ENCODE measurements at places on chromosomes 5 and 9.

DNA sequence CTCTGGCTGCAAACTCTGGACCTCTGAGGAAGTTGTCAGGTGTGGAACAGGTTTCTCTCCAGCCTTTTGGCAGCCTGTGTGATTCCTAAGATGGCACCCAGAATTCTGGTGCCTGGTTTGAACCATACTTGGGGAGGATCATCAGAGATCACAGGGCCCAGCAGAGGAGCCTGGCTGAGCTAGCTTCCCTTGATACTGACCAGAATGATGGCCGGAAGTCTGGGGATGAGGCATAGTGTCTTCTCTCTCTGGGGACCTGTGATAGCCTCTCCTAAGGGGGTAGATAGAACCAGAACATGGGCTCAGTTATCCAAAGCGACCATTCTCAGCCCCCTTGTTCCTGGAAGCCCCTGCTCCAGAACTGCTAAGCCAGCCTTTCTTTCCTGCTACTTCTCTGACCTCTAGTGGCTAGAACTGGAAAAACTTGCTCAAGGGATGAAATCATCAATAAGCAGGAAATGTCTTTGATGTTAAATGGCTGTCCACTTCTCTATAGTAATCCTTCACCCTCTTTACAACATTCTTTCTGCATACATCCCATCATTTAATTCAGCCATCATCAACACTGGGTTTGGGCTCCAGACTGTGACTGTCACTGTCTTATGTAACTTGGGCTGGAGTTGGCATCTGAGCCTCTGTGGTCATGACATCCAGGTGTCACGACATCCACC lies 55.1 kb downstream of the C9orf152 start:
- no peaks in the 10 kb centered on the region for H3K27me3 ChIP-seq

DNA sequence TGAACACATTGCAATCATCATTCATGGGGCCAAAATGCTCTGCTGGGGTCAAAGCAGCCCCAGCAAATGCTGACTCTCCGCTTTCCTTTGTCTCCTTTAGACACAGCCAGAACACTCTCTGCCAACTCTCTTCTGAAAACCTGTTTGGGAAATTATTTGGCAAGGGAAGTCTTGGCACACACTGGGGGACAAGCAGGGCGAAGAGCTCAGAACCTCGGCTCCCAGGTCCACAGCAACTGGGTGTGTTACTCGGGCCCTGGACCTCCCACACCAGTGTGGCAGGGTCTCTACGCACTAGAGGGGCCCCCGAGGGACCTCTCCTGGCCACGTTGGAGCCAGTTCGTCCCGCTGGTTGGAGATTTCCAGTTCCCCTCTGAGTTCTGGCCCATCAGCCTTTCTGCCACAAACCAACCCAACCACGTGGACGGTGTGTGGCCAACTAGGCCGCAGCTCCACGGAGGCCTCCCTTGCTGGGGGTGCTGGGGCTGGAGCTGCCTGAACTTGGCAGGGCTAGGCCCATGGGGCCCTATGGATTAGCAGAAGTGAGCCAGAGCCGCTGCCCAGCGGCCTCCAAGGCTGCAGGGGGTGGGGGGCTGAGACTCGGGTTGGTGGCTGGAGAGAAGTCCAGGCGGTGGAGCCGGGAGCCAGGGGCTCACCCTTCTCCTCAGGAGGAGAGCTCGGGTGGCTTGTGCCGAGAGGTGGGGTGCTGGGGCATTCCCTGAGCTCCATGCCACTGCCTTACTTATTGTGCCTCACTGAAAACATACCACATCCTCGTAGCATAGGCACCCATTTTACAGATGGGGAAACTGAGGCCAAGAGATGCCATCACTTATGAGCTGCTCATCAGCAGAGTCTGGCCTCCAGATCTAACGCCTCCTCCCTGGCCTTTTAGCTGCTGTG lies 46.8 kb upstream of the RNU6ATAC start:
- H3K4me1 ChIP-seq, result peaks cover 25% of the 10 kb centered on the region
- no peak overlapping the region for H3K27ac ChIP-seq
- no peak for DNase-seq
- H3K36me3 ChIP-seq, result no peaks in the 10 kb centered on the region
- H3K27me3 ChIP-seq, result no peaks in the 10 kb centered on the region

DNA sequence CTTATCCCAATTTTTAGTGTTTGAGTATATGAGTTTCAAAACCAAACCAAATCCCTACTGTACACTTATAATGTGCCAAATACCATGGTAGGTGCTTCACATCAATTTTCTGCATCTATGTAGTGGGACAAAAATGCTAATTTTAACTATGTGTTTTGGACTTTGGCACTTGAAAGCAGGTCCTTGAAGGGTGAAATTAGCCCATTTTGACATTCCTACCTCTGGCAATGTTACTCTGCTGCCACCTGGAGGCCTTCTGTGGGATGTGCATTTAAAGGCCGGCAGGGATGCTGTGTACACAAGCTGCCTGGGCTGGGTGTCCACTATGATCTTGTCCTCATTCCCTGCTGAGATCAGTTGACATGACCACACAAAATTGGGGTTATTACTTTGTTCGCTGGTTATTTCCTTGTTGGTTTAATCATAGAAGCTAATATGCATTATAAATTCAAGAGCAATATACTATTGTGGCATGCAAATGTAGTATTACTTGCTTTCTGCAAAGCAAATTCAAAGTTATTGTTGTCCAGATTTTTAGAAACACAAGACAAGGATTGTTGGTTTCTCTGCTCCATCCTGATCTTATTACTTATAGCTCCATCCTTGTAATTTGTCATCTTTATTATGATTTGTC lies 166.8 kb downstream of the ARHGEF28 start:
- H3K27me3 ChIP-seq, result no peaks in the 10 kb centered on the region
- H3K36me3 ChIP-seq, result no peaks in the 10 kb centered on the region
- no peak overlapping the region for H3K4me3 ChIP-seq

GRCh38 chr5:149498724-149499336 lies 52.4 kb downstream of the CSNK1A1 start:
- H3K36me3 ChIP-seq, result peaks cover 77% of the 10 kb centered on the region
- H3K4me1 ChIP-seq, result no peaks in the 10 kb centered on the region
- no peak for DNase-seq
- no peaks in the 10 kb centered on the region for H3K27me3 ChIP-seq
- H3K4me3 ChIP-seq, result no peak overlapping the region

DNA sequence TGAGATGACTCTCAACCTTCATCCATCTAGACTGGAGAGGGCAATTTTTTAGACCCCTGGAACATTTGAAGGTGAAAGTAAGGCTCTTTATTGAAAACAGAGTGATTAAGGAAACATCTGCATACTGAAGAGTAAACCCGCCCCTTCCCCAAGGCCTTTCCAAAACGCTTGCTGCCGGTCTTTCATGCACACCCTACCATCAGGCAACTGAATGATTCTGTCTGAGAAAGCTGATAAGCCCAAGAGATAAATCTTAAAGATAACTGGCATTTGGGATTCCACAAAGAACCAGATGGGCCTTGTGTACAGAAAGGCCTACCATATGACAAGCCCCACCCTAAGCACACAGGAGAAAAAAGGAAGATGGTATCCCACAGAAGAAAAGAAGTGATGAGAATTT lies 54.4 kb upstream of the PIK3R1 start:
- no peak overlapping the region for H3K27ac ChIP-seq
- H3K4me3 ChIP-seq, result no peak overlapping the region
- no peak for DNase-seq
- H3K36me3 ChIP-seq, result no peaks in the 10 kb centered on the region
- no peaks in the 10 kb centered on the region for H3K27me3 ChIP-seq

All from SJCRH30 (cell line).